ENCODE measurements at places on chromosomes 16 and 17.

DNA sequence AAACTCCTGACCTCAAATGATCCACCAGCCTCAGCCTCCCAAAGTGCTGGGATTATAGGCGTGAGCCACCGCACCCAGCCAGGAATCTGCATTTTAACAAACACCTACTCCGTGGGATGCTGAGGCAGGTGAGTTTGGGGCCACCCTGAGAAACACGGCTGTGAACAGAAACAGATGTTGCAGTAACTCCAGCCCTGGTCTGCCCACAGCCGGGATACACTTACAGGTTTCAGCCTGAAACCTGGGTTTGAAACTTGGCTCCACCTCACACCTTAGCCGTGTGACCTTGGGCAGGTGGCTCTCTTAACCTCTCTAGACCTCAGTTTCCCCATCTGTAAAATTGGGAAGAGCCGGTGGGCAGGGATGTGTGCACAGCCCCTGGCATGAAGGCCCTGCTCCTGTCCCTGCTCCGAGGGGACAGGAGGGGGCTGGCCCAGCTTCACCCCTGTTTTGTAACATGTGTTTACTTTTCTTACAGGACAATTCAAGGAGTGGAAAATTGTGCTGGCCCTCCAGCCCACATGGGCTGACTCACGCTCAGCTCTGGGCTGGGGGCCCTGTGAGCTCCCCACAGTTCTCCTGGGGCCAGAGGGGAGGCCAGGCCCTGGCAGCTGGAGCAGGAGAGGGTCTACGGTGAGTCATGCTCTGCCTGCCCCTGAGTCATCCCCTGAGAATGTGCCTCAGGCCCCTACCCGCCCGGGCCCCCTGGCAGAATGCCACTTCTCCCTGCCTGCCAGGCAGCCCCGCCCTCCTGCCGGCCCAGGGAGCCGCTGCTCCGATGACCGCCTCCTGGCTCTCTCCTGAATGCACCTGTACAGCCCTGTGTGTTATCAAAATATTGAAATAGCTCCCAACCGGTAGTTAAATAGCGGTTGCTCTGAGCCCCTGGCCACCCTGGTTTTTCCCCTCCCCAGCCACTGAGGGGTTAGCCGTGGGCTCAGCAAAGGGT, 7.7 kb upstream of the PPL start:
- DNase-seq: no peak

GRCh38 chr16:23424292-23424958, 28.6 kb downstream of the COG7 start:
- no peak for DNase-seq

GRCh38 chr16:56625943-56626654, 518 bp downstream of the MT1E start:
- DNase-seq: no peak

DNA sequence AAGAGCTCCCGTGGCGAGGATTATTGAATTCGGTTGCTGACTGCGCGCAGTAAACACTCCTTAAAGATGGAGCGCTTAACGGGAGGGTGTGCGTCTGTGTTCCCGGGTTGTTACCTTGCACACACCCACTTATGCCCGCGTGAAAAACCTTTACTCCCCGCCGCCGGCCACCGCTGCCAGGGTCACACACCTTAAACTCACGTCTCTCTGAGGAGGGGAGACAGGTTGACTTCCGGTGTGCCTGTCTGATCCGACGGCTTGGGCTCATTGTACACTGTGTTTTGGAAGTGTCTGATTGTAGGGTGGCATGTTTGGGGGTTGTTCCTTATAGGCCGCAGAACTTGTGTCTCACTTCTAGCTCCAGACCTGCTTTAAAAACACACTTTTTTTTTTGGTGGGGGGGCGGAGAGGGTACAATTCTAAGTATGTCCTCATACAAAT, 66.8 kb downstream of the KPNA2 start:
- DNase-seq: no peak

GRCh38 chr16:88703486-88704309, 2.5 kb downstream of the RNF166 start:
- DNase-seq: no peak

DNA sequence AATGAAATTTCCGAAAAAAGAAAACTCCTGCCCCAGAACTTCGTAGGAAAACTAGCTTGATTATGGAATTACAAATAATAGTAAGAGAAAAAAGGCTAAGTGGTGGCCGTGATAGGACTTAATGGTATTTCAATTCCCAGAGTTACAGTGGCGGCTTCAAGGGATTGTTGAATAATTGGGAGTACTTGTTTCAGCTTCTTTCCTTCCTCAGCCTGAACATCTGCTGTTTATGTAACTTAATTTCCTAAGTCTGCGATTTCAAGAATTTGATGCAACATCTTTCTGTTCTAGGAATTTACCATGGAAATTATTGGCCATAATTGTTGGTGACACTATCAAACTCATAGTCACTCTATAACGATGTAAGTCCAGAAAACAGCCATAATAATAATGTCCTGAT, 684 bp upstream of the APPBP2 start:
- DNase-seq: no peak

GRCh38 chr17:81576621-81577277, 24.6 kb upstream of the FAAP100 start:
- DNase-seq: no peak

DNA sequence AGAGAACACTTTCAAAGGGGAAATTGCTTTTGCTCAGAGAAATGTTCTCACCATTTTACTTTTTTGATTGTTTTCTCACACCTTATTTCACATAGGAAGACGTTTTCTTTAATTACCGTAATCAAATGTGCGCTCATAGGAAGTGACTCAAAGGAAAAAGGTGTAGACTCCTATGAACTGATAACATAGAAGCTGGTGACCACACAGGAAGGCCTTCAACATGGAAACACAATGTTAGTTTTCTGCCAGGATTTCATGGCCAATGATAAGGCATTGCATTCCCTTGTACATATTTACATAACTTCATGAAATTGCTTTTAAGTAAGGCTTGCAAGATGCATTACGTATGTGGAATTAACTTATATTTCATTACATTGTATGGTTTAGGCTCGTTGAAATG, 40.9 kb upstream of the KCNJ16 start:
- no peak for DNase-seq
